ENCODE measurements at places on chromosomes 16 and 17. TPM values are rescaled to one million over a fixed set of nuclear protein-coding genes. Genes with fewer than 3 reads are reported as not detected.
A peak's percentile ranks its signal among the peaks of the same experiment; 100 is the strongest.

- H3K4me1 ChIP-seq: no peaks in the 10 kb centered on the region
- DNase-seq: no peak
- no peak overlapping the region for H3K4me3 ChIP-seq
- H3K36me3 ChIP-seq: peaks cover 5% of the 10 kb centered on the region
- H3K27ac ChIP-seq: no peak overlapping the region
Measured at GRCh38 chr17:39716879-39717536, 13.3 kb downstream of the MIEN1 start.

DNA sequence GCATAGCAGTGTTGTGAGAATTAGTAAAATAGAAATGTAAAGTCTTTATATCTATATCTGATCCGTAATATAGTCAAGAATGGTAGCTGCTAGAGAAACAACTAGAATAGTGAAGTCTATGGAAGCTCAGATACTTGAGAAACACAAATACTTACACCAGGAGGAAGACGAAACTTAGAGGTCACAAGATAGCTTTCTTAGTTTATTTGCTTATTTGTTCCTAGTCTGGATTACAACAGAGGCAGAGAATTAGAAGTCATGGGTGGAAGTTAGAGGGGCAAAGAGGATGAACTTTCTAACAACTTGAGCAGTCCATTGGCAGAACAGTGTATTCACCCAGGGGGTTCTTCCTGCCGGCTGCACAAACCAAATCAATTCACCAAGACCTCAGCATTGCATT, 13.9 kb downstream of the GNGT2 start:
- no peaks in the 10 kb centered on the region for H3K36me3 ChIP-seq
- no peaks in the 10 kb centered on the region for H3K4me1 ChIP-seq
- H3K27me3 ChIP-seq: no peaks in the 10 kb centered on the region
- no peak overlapping the region for H3K27ac ChIP-seq
- no peak for DNase-seq

DNA sequence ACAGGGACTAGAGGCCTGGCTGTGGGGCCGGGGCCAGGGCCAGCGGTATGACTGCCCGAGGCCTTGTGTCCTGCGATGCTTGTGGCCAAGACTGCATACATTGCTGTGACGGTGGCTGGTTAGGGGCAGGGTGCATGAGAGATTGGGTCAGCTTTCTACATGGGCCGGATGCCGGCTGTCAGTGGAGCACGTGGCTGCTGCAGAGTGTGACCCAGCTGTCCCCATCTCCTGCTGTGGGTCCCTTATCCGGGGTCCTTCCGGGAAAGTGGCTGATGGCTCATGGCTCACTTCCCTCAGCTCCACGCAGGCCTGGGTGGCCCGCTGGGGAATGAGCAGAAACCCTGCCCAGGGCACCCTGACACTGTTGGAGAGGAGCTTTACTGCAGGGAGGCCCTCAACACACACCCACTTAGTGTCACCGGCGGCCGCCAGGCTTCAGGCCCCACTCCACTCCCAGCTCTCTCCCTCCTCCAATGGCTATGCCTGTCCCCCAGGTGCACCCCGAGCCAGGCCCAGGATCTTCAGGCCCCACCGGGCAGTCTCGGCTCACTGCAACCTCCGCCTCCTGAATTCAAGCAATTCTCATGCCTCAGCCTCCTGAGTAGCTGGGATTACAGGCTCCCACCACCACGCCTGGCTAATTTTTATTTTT, 808 bp upstream of the RGS11 start:
- 0 out of 2 replicates have a peak, but pooled peaks cover 8% of the 10 kb centered on the region for H3K27me3 ChIP-seq
- no peak for DNase-seq
- no peaks in the 10 kb centered on the region for H3K36me3 ChIP-seq
- no peak overlapping the region for H3K4me3 ChIP-seq
- no peaks in the 10 kb centered on the region for H3K4me1 ChIP-seq

- H3K27ac ChIP-seq: no peak within 1 kb of the TSS
- H3K27me3 ChIP-seq: peaks cover 65% of the 10 kb centered on the region
- no peaks in the 10 kb centered on the region for H3K36me3 ChIP-seq
- H3K4me1 ChIP-seq: no peaks in the 10 kb centered on the region
- peak; percentile 12 for DNase-seq
Measured at GRCh38 chr17:45784293-45784740, at the start of gene CRHR1. TSS of gene CRHR1 (plus strand) at chr17:45784320. CDS start at chr17:45784545, 225 bp downstream.

C17orf50 gene
- total RNA-seq: not detected

KRTAP4-4 gene
- not detected for total RNA-seq

USP31 gene
- total RNA-seq: 4.8 TPM

DNA sequence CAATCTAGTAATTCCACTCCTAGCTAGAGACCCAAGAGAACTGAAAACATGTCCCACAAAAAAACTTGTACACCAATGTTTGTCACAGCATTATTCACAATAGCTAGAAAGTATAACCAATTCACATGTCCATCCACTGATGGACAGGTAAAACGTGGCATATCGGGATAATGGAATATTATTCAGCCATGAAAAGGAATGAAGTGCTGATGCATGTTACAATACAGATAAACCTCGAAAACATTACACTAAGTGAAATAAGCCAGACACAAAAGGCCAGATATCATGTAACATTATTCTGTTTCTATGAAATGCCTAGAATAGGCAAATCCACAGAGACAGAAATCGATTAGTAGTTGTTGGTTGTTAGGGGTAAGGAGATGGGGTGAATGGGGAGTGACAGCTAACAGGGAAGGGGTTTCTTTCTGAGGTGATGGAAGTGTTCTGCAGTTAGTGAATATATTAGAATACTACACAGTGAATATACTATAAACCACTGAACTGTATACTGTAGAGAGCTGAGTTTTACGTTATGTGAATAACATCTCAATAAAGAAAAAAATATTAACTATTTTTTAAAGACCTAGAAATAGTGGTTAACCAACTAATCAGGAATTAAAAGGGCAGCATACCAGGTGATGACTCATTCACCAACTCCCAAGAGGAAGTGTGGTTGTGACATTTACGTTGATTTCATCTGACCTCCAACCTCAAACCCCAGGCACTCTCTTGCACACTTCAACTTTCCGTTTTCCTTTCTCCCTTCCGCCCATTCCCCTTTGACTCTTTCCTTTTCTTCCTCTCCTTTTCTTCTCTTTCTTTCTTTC, 48.6 kb downstream of the GAS7 start:
- peak; percentile 80 for DNase-seq
- H3K4me3 ChIP-seq: no peak overlapping the region
- peaks cover 14% of the 10 kb centered on the region for H3K4me1 ChIP-seq
- H3K36me3 ChIP-seq: no peaks in the 10 kb centered on the region
- H3K27me3 ChIP-seq: no peaks in the 10 kb centered on the region

All from GM23248 (cell line).